ENCODE measurements at places on chromosomes 7 and 10. TPM values are rescaled to one million over a fixed set of nuclear protein-coding genes. Genes with fewer than 3 reads are reported as not detected.

The ITIH2 gene
- total RNA-seq, result 31.6 TPM

DNA sequence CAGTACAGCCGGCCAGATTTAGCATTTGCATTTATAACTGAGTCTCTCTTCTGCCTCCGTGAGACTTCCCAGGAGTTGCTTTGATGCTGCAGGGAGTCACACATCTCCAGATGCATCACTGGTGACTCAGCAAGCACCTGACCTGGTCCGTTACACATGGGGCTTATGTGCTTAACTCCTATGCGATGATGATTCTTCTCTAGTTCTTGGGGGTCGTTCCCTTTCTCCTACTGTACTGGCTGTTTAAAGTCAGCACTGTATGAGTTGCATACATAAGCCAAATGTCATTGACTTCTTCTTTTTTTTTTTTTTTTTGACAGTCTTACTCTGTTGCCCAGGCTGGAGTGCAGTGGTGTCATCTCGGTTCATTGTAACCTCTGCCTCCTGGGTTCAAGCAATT is 13.0 kb upstream of the AKR1E2 start:
- no peak overlapping the region for H3K27ac ChIP-seq

The HPSE2 gene
- 0.89 TPM for total RNA-seq

DNA sequence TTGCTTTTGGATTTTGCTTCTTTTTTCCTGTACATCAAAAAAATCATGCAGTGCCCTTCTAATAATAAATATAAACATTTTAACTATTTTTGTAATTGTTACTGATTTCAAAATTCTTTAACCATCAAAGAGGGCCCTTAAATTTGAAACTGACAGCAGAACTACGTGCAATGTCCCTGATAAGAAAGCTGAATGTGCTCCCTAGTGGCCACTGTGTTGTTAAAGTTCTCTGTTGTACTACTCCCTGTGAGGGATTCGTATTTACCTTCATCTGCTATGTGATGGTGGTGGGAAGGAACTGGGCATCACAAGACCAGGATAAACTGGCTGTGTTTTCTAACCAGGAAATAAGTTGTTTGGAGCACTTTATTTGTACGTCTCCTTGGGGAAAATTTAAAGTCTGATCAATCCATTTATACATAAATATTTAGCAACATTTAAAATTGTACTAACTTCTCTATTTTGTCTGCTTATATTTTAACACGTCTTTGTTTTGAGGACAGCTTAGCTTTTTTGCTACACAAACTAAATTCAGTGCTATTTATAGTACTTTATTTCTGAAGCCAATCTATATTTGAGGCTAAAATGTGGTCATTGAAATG is 322.4 kb downstream of the HGF start:
- no peaks in the 10 kb centered on the region for H3K36me3 ChIP-seq
- DNase-seq, result peak; percentile 69
- no peaks in the 10 kb centered on the region for H3K27me3 ChIP-seq
- no peak overlapping the region for H3K27ac ChIP-seq
- no peaks in the 10 kb centered on the region for H3K4me1 ChIP-seq
- H3K4me3 ChIP-seq, result no peak overlapping the region

- no peak for DNase-seq
- H3K4me3 ChIP-seq, result no peak overlapping the region
- H3K27me3 ChIP-seq, result no peaks in the 10 kb centered on the region
- no peaks in the 10 kb centered on the region for H3K4me1 ChIP-seq
- no peak overlapping the region for H3K27ac ChIP-seq
Observed at GRCh38 chr7:81626008-81626407, 143.8 kb downstream of the HGF start.

GRCh38 chr10:92901819-92902251 is 53.5 kb downstream of the EXOC6 start:
- H3K4me3 ChIP-seq, result no peak overlapping the region
- DNase-seq, result no peak
- H3K27ac ChIP-seq, result no peak overlapping the region

The CRYGN gene
- 10.3 TPM for total RNA-seq

The VPS37D gene
- total RNA-seq, result 8.9 TPM

The AKR1D1 gene
- total RNA-seq, result not detected

The NCAPG2 gene
- 14.1 TPM for total RNA-seq

DNA sequence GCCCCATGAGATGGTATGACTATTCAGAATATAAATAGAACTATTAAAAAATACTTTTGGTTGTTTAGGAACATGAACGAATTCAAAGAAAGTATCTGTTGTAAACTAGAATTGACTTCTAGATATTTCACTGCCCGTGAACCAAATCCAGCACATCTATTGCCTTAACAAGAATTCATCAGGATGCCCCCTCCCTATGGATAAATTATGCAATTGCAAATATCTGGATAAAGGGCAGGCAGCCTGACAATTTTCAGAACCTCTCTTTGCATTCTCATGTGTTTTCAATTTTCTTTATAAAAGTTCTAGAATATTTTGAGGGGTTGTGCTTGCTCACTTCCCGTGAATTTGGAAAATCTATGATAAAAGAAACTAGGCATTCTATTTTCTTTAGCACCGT is 822.1 kb upstream of the SORCS1 start:
- H3K27ac ChIP-seq, result no peak overlapping the region
